ENCODE measurements at places on chromosomes 16 and 17.
A peak's percentile ranks its signal among the peaks of the same experiment; 100 is the strongest.

GRCh38 chr17:8124350-8125153, 646 bp upstream of the HES7 start:
- peak; percentile 21 for DNase-seq

GRCh38 chr16:200388-200787, 20.1 kb downstream of the HBQ1 start:
- no peak for DNase-seq

GRCh38 chr16:57694231-57694724, 328 bp upstream of the DRC7 start:
- DNase-seq: no peak

DNA sequence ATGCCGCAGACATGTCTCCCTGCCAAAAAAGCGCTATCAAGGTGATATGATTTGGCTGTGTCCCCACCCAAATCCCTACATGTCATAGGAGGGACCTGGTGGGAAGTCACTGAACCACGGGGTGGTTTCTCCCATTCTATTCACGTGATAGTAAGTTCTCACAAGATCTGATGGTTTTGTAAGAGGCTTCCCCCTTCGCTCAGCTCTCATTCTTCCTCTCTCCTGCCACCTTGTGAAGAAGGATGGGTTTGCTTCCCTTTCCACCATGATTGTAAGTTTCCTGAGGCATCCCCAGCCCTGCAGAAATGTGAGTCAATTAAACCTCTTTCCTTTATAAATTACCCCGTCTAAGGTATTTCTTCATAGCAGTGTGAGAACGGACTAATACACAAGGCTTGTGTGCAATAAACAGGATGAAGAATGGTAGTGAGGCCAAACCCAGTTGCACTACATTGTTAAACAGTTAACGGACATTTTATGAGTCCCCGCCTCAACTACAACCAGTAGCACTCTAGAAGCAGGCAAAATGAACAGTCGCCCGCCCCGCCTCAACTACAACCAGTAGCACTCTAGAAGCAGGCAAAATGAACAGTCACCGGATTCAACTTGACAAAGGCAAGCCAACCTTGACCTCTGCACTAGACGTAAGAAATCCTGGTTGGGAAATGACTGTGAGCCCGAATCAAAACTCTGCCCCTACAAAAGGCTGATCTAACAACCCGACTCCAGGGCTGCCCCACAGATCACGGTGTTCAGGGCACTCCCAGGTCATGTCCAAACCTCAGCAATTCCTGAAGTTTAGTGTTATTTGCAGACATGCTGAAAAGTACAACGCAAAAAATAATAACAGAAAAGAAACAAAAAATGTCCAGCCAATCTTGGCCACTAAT, 26.3 kb downstream of the VPS53 start:
- no peak for DNase-seq

DNA sequence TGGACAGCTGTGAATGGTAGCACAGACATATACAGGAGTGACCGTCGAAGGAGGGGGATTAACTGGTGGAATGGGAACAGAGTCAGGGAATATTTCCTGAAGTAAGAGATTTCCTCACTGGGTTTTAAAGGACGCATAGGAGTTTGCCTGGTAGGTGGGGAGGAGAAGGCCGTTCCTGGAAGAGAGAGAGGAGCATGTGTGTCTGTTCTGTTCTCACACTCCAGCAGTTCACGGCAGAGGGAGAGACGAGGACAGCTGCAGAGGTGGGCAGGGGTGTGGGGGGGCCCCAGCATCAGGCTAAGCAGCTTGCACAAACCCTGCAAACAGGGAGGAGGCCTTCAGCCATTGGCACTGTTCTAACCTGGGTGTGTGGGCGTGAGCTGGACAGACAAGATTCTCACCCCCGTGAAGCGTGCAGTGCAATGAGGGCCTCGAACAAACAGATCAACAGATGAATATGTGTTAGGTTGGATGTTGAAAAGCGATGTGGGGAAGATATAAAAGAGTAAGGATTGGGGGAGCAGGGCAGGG, 85.3 kb upstream of the GSE1 start:
- DNase-seq: no peak

- DNase-seq: no peak
These were observed 21.5 kb upstream of the ADGRG1 start for GRCh38 chr16:57606847-57607501.

DNA sequence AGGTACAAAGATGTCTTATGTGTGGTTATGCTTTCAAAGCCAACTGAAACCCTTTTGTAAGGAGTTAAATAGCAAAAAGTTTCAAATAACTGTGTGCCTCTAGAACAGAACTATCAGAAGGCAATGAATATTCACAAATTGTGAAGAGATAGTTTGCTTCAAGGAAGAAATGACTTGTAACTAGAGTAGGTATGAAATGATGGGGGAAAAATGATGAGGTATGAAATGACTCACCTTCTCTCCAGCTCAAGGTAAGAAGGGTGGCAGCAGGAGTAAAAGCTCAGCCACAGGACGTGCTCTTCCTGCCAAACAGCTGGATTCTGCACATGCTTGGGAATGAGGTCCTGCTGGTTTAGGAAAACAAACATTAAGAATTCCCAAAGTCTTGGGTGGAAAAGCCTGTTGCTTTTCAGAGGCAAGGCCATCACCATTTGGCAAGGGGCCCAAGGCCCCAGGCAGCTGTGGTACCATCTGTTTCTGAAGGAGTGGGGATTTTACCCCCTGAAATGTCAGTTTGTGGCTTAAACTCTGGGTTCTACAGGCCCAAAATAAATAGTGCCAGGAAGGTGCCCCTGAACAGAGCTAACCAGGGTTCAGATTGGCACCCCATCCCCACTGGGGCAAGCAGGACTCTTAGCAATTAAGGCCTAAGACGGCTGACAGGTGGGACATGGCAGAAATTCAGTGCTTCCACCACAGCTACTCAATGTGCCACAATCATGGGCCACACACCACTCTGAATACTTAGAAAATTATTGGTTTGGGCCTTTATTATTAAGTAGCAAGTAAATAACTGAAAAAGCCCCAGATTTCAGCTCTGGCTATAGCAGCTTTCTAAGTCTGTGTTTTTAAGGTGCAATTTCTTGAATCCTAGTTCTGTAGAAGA, 13.3 kb downstream of the HERPUD1 start:
- no peak for DNase-seq

GRCh38 chr17:17856386-17856785, 19.6 kb upstream of the SREBF1 start:
- no peak for DNase-seq

DNA sequence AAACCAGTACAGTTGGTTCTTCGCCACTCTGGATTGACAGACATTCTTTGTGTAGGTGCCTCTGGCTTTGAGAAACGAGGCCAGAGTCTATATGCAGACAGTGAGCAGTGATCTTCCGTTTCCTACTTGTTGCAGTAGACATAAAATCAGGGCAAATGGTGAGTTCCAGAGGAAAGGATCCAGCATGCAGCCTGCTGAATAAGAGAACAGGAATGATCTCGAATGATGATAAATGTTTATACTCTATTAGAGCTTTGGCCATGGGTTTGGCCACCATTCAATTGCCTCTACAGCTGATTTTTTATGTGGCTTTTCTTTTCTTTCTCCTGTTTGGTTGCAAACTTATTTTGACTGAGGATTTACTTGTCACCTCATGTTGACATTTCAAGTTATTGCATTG, 286.7 kb downstream of the IRX3 start:
- DNase-seq: no peak

GRCh38 chr17:76688165-76688622, 22.6 kb downstream of the MXRA7 start:
- DNase-seq: no peak

GRCh38 chr16:35754391-35755369, 2295.3 kb downstream of the TP53TG3F start:
- no peak for DNase-seq

DNA sequence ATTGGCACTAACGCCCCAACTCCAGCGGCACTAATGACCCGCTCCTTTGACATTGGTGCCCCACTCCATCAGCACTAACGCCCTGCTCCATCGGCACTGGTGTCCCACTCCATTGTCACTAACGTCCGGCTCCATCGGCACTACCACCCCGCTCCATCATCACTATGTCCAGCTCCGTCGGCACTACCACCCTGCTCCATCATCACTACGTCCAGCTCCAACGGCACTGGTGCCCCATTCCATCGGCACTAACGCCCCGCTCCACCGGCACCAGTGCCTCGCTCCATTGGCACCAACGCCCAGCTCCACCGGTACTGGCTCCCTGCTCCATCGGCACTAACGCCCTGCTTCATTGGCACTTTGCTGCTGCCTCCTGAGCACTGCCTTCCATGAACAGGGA, 7.5 kb downstream of the ZNF213 start:
- no peak for DNase-seq

DNA sequence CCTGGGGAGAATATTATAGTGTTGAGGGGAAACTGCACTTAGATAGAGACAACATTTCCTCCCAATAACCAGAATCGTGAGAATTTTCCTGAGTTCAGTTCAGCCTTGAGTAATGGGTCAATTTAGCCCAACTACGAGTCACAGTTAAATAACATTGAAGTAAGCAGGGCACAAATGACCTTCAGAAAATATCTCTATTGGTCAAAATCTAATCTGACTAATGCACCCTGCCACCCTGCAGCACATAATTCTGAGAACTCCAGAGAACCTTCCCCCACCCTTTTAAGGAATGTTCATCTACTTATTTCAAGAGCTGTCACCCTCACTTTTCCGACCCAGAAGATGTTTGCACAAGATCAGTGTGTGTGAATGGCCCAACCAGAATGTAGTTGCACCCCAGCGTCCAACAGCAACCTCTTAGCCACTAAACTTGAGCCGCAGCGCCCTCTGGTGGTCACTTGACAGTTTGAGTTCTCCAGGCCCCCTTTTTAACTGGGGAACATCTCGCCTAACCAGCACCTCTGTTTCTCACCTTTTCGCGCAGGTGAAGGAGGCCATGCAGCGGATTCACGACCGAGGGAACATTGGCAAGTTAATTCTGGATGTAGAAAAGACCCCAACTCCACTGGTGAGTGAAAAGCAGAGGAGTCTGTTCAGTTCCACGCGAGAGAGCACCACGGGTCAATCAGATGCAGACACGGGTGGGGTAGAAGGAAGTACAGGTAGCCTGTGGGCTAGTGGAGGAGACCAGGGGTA, 50.9 kb upstream of the CLEC3A start:
- peak; percentile 0 for DNase-seq

GRCh38 chr17:48561884-48562810, 16.0 kb downstream of the HOXB4 start:
- DNase-seq: no peak

- no peak for DNase-seq
These were observed 85.0 kb upstream of the DNAJA2 start for GRCh38 chr16:47058295-47059086.

DNA sequence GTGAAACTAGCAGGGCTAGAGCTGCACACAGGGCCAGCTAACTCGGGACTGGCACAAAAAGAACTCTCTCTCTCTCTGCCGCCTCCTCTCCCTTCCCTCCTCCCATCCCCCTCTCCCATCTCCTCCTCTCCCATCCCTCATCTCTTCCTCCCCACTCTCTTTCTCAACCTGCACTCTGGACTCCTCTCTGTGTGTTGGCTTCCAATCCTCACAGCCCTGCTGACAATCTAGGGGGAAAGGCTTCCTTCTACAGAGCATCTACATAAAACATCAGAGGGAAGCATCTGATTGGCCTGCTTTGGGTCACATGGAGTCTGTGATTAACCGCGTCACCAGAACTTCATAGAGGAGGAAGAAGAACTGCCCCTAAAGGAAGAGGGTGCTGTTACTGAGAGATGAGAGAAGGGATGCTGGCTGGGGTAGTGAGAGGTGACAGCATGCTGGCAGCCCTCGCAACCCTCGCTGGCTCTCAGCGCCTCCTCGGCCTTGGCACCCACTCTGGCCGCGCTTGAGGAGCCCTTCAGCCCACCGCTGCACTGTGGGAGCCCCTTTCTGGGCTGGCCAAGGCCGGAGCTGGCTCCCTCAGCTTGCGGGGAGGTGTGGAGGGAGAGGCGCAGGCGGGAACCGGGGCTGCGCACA, 12.8 kb upstream of the ZFP90 start:
- DNase-seq: no peak

DNA sequence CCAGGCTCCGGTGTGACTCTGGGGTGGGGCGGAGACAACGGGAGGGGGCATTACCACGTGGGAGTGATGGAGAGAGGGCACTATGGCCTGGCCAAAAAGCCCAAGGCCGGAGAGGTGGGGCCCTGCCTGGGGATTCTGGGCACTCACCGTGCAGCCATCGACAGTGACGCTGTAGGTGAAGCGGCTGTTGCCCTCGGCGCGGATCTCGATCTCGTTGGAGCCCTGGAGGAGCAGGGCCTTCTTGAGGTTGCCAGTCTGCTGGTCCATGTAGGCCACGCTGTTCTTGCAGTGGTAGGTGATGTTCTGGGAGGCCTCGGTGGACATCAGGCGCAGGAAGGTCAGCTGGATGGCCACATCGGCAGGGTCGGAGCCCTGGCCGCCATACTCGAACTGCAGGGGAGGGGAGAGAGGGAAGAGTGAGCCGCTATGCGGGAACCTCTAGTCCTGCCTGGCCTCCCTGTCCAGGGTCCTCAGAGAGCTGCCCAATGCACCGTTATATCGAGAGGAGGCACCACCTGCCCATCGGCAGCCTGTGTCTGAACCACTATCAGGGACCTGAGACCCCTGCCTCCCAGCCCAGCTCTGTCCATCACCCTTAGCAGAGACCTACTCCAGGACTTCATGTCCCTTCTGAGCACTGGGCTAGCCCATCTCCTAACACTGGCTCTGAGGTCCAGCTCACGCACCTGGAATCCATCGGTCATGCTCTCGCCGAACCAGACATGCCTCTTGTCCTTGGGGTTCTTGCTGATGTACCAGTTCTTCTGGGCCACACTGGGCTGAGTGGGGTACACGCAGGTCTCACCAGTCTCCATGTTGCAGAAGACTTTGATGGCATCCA, 15.6 kb downstream of the COL1A1 start:
- DNase-seq: no peak

DNA sequence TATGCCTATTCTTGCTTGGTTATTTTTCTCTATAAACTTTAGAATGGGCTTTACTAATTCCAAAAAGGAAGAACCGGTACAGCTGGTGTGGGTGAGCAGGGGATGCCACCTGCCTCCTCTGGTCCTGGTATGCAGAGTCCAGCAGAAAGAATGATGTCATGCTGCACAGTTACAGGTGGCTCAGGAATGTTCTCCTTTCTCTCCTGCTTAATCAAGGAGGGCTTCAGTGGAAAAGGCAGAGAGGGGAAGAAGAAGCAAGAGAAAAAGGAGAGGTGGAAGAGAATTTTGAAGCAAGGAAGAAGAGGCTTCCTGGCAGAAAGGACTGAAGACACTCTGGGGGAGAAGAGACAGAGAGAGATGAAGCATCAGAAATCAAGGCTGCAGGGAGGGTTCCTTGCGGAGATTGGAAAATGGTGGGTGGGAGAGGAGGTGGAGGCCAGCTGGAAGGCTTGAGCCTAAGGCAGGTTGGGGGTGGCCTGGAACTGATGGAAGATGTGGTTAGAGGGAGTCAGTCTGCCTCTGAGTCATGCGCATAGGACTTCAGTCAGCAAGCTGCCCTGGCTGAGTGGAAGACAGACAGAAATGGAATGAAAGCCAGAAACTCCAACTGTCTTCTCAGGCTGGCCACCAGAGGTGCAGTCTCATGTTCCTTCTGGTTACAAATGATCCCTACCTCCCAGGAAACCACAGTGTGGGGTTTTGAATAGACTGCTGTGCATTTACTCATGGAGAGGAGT, 64.6 kb upstream of the CRHR1 start:
- no peak for DNase-seq

All from DMS79 treated with DMSO at 0.1 percent for 48 hours (cell line).